Stromal cell of bone marrow (primary cell): ENCODE measurements at places on chromosomes 11 and 22.

DNA sequence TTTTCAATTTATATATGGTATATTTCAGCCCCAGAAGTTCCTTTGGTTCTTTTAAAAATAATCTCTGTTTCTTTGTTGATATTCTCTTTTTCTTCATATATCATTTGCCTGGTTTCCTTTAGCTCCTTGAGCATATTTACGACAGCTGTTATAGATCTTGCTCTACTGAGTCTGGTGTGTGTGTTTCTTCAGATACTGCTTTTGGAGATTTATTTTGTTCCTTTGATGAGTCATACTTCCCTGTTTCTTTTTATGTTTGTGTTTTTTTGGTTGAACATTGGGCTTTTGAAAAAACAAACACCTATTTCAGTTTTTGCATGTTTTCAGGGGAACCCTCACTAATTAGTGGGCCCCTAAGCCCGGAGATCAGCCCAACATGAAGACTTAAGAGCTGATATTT, 23.3 kb downstream of the GLB1L2 start:
- no peak for DNase-seq

GRCh38 chr11:119419834-119420492, 3.0 kb downstream of the THY1 start:
- DNase-seq: no peak

DNA sequence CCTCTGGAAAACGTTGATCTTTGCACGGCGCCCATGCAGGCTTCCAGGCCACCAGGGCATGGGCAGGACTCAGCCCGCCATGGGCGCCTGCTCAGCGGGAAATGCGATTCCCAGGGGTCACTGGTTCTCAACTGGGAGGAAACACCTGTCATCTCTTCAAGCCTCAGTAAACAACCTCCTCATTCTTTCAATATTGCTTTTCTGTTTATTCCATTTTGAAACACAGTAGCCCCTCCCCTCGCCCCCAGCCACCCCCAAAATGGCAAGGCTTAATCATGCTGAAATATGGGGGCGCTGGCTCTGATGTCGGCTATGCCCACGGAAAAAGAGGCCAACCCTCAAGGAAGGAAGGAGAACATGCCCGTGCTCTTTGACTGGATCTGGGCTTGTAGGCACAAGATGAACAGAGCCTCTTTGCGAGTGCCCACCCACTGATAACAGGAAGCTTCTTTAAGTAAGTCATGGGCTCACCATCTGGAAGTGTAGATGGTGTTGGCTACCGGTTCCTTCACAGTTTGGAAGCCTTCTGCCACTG, 594 bp upstream of the POU2AF1 start:
- no peak for DNase-seq

- DNase-seq: no peak
Observed at GRCh38 chr22:29183971-29184848, 21.5 kb upstream of the EMID1 start.

DNA sequence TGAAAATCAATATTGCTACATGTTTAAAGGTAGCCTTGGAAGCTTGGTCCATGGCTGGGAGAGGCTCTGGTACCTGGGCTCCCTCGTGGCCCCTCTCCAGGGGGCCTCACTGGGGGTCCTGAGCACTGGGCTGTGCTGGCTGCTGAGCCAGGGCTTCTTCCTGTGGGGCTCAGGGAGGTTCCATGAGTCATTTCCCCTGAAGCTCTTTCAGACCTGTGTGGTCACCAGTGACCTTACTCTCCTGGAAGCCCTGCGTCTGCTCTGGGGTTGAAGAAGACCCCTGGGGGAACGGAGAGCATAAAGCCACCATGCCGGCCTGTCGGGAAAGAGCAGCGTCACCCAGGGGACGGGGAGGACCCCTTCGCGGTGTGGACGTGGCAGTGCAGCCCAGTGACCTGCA, 389.0 kb downstream of the TBC1D22A start:
- no peak for DNase-seq

- DNase-seq: peak; percentile 75
Observed at GRCh38 chr11:69463181-69463994, 18.1 kb upstream of the LINC01488 start.

- DNase-seq: no peak
Observed at GRCh38 chr11:115920841-115921480, 416.7 kb upstream of the CADM1 start.

- DNase-seq: no peak
Observed at GRCh38 chr11:117819096-117820040, 5.2 kb downstream of the FXYD2 start.

GRCh38 chr11:38718049-38718448, 2120.0 kb upstream of the RAG2 start:
- DNase-seq: no peak

DNA sequence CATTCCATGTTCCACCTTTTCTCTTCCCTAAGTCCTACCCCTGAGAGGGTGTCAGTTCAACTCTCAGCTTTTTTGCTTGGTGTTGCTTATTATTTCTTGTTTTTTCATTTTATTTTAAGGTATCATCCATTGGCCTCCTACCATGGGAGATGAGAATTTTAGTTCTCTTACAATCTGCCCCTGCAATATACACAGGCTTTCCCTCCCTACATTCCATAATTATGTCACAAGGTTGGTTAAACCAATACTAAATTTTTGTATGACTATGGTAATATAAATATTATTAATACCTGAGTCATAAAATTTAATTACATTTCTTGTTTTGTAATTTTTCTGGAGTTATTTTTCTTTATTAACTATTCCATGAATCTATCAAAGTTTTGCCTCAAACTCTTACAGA, 216.2 kb downstream of the SNX19 start:
- no peak for DNase-seq

DNA sequence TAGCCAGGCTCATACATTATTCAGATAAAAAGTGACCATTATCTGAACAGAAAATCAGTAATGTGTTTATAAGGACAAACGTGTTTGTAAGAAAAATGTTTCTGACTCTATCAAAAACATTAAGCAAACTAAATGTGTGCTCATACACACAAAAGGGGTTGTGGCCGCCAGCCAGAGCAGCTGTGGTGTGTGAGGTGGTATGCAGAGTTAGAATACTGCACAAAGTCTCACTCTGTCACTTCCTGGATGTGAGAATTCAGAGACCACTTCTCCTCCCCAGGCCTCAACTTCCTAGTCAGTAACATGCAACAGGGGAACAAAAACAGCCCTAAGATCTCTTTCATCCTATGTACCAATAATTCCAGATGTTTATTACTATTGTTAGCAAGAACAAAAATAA, 9.4 kb downstream of the OR5B21 start:
- no peak for DNase-seq

GRCh38 chr22:42544686-42545085, 9.1 kb upstream of the SERHL2 start:
- no peak for DNase-seq

DNA sequence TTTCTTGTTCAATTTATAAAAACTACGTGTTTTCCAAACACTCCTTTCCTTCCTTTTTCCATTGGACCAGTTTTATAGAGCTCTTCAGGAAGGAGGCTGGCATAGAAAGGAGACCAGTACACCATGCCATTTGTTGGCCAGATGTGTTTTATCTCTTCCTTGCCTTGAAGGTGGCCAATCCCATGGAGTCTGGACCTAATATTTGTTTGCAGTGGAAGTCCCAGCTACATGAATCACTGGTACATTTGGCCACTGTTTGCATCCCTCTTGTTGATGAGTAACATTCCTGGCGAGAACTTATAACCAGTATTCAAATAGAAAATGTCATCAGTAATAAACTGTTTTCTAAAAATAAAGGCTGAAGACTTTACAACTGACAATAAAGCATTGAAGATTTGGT, 110.2 kb downstream of the ANO3 start:
- DNase-seq: peak; percentile 12

GRCh38 chr11:10432493-10432892, 22.6 kb upstream of the AMPD3 start:
- no peak for DNase-seq

DNA sequence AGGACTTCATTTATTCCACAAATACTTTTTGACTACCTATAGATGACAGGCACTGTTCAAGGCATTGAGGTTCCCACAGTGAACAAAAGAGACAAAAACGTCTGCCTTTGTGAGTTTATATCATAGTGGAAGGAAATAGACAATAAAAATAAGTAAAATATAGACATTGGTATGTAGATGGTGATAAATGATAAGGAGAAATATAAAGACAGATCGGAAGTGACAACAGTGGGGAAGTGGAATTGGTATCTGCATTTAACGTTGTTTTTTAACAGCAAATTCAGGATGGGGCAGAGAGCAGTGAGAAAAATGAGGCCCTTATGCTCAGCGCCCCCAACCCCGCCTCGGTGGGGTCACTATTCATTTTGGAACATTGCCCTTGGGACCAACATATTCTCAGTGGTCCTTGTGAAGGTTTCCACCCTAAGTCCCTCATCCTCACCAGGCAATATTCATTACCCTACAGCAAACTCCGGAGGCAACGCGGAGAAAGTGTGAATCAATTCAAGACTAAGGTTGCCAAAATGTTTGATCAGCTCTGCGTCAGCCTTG, 627 bp upstream of the PEX26 start:
- no peak for DNase-seq

DNA sequence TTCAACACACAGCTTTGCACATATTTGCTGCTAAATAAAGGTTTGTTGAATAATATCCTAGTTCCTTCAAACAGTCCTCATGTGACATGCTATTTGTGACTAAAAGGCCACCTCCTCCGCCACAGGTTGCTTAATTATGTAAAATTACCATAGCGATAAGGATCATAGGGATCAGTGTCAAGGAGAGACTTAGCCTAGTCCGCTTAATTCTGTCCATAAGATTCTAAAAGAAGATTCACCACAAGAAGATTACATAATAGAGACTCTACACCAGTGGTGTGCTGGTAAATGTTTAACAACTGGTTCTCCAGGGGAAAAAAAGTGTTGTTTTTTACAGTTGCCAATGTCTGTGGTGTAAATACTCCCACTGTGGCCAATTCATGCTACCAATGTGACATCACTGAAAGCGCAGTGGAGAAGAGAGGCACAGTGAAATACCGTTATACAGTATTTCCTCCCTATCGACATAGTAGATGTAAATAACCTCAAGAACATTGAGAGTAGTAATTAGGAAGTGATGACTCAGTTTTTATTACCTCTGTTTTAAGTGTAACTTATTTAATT, 4.2 kb upstream of the CHRDL2 start:
- DNase-seq: no peak

- DNase-seq: peak; percentile 37
Observed at GRCh38 chr11:31487848-31488247, 21.6 kb downstream of the IMMP1L start.

- DNase-seq: no peak
Observed at GRCh38 chr11:12854829-12855228, 154.3 kb upstream of the RASSF10 start.

DNA sequence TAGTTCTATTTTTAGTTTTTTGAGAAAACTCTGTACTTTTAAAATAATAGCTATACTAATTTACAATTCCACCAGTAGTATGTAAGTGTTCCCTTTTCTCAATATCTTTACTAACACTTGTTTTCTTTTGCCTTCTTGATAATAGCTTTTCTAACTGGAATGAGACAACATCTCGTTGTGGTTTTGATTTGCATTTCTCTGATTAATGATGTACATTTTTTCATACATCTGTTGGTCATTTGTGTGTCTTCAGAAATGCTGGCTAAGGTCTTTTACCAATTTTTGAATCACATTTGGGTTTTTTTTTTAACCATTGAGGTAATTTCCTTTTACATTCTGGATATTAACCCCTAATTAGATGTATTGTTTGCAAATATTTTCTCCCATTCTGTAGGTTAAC, 258.9 kb downstream of the DYNC2H1 start:
- DNase-seq: no peak

DNA sequence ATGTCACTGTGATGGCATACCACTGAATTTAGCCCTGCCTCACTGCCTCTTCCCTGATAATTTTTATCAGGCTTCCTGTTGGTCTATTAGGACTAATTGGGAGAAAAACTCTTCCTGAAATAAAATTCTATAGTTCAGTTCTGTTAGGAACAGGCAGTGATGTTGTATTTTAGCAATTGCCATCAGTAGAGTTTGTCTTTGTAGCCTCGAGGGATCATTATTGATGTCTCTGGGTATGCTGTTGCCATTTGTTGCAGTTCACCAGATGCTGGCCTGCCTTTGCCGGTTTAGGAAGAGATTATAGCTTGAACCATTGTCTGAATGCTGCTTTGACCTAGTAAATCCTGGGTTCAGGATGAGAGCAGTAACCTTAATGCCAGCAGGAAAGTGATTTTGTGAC, 41.0 kb downstream of the KDM2A start:
- DNase-seq: no peak

- no peak for DNase-seq
Observed at GRCh38 chr11:69293087-69293486, 868 bp upstream of the MYEOV start.

DNA sequence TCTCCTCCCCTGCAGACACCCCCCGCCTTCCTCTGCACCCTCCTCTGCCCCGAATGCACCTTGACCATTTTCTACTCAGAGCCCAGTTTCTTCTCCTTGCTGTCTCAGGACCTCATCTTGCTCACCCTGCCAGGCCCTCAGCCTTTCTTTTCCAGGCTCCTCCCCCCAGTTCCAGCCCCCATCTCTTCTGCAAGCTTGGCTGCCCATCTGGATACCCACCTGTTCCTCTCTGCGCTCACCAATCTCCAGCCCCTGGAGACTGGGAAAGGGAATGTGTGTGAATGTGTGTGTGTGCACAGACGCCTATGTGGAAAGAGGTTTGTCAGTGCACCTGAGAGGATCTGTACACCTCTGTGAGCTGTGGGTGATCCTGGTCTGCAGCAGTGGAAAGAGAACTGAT, 36.4 kb downstream of the SLC22A12 start:
- DNase-seq: no peak

DNA sequence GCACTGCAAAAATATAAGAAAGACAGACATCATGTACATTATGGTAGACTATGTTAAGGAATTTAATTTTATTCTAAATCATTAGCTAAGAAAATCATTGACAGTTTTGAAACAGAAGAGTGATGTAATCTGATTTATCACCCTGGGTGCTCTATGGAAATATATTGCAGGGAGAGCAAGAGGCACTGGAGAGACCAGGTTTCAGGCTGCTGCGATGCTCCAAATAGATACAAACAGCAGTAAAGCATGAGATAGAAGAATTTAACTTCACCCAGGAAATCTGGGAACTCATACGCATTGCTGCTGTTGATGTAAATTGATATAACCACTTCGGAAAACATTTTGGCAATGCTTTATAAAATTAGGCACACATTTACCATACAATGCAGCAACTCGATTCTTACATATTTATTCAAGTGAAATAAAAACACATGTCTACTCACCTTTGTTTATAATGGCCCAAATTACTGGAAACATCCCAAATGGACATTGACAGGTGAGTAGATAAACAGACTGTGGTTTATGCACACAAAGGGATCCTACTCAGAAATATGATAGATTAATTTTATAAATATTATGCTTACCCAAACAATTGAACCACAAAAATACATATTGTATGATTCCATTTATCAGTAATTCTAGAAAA, 535.1 kb upstream of the CHORDC1 start:
- no peak for DNase-seq
